CMK (cell line): ENCODE measurements at places on chromosomes 1 and 21.

- no peak for DNase-seq
Observed at GRCh38 chr21:29290240-29290639, 8.5 kb upstream of the BACH1 start.

DNA sequence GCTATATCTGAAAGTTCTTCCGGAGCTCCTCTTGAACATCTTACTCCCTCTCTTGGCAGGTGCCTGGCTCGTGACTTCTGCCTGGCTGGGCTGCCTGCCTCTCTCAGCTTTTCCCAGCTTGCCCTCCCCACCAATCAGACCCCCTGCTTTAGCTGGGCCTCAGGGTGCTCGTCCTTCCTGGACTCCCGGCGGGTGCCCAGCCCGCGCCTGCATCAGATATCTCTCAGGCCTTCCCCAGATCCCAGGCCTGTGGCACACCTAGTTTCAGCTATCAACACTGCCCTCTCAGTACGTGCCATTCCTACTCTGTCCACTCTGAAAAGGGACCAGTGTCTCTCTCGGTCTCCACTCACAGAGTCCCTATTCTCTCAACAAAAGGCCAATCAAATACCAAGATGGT lies 96.5 kb upstream of the CLDN14 start:
- DNase-seq = no peak

DNA sequence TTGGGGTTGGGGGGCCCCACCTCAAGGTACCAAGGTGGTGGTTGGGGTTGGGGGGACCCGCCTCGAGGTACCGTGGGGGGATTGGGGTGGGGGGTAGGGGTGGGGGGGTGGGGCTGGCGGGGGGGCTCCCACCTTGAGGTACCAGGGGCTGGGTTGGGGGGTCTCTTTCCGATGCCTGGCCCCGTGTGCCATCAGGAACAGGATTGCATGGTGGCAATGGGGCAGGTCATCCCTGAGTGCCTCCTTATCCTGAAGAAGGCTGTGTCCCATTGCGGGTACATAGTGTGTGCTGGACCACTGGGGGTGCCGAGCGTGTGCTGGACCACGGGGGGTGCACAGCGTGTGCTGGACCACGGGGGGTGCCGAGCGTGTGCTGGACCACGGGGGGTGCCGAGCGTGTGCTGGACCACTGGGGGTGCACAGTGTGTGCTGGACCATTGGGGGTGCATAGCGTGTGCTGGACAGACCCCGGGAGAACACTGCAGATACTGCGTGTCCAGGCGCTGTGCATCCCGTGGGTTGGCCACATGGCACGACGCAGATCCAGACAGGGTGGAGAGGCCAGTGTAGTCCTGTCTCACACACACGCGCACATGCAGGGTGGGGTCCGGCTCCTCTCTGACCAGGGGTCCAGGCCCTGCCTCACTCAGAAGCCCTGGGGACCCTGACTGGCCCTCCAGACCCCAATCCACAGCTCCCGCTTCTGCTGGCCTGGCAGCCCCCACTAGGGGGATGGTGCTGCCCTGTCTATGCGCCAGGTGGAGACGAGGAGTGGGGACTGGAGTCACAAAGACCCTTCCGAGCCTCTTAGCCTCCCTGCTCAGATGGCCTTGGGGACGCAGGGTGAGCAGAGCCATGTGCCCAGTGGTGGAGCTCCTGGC lies 4.2 kb downstream of the SCNN1D start:
- no peak for DNase-seq

GRCh38 chr1:206551986-206552326 lies 44.6 kb downstream of the RASSF5 start:
- no peak for DNase-seq

- DNase-seq = no peak
Observed at GRCh38 chr1:77831976-77832711, 52.7 kb downstream of the MIGA1 start.

DNA sequence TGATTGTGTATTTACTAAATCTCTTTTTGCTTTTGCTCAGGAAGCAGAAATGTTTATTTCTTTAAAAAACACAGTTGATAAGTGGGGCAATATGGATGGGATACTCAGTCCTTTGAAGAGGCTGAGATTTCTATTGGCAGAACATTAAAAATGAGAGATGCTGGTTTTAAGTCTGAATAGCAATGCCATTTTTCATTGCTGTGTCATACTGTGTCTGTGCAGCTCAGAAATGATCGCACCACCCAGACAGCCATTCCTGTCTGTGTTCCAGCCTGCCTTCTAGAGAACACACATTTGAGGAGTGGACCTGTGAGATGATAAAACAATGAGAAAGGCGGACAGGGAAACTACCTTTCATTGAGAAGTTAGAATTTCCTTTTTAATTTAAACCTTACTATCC lies 231.2 kb upstream of the USP24 start:
- no peak for DNase-seq

DNA sequence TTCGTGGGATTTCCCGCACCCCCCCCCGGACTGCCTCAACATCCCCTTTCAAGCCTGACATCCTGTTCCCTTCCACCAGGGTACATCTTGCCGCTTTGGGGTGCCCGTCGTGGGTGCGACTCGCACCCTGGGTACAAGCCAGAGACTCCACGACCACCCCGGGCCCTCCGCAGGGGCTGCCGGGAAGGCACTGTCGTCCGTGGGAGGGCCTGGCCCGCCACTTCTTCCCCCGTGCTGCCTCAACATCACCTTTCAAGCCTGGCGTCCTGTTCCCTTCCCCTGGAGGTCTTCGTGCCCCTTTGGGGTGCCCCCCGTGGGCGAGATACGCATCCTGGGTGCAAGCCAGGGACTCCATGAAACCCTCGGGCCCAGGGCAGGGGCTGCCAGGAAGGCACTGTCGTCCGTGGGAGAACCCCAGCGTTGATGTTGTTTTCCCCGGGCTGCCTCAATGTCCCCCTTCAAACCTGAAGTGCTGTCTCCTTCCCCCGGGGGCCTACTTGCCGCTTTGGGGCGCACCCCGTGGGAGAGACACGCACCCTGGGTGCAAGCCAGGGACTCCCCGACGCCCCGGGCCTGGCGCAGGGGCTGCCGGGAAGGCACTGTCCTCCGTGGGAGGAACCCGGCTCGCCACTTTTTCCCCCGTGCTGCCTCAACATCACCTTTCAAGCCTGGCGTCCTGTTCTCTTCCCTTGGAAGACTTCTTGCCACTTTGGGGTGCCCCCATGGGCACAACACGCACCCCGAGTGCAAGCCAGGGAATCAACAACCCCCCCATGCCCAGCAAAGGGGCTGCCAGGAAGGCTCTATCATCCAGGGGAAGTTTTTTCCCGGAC lies 138.6 kb downstream of the LIPI start:
- DNase-seq = no peak
